ENCODE measurements at places on chromosomes 6 and 20. TPM values are rescaled to one million over a fixed set of nuclear protein-coding genes. Genes with fewer than 3 reads are reported as not detected.

GRCh38 chr6:127090051-127090450 is 28.4 kb upstream of the RSPO3 start:
- DNase-seq: no peak

- no peak for DNase-seq
Observed at GRCh38 chr6:168537540-168537884, 96.5 kb downstream of the SMOC2 start.

GRCh38 chr6:14406614-14407331 is 289.2 kb downstream of the CD83 start:
- no peak for DNase-seq

GRCh38 chr6:16360365-16360764 is 122.0 kb downstream of the GMPR start:
- no peak for DNase-seq

GRCh38 chr6:56683882-56684281 is 41.2 kb upstream of the DST start:
- DNase-seq: no peak

- DNase-seq: peak; percentile 95
Observed at GRCh38 chr20:32743237-32744112, at the start of gene COMMD7. COMMD7 (minus strand) TSS chr20:32743467; CDS start chr20:32743391, 76 bp downstream.

DNA sequence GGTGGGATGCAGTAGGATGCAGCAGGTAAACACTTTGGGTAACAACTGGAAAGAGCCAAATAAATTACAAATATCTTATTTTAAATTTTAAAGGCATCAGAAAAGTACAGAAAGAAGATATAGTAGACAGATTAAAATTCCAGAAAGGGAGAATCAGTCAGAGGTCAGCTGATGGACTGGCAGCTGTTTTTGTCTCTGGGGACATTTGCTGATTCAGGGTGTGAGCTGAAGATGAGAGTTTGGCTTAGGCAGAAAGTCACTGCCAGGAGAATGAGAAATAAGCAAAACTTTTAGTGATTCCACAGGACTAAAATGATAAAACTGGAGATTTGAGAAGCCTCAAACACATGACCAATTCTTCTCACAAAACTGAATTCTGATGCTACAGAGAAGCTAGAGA is 39.5 kb downstream of the AHI1 start:
- no peak for DNase-seq

DNA sequence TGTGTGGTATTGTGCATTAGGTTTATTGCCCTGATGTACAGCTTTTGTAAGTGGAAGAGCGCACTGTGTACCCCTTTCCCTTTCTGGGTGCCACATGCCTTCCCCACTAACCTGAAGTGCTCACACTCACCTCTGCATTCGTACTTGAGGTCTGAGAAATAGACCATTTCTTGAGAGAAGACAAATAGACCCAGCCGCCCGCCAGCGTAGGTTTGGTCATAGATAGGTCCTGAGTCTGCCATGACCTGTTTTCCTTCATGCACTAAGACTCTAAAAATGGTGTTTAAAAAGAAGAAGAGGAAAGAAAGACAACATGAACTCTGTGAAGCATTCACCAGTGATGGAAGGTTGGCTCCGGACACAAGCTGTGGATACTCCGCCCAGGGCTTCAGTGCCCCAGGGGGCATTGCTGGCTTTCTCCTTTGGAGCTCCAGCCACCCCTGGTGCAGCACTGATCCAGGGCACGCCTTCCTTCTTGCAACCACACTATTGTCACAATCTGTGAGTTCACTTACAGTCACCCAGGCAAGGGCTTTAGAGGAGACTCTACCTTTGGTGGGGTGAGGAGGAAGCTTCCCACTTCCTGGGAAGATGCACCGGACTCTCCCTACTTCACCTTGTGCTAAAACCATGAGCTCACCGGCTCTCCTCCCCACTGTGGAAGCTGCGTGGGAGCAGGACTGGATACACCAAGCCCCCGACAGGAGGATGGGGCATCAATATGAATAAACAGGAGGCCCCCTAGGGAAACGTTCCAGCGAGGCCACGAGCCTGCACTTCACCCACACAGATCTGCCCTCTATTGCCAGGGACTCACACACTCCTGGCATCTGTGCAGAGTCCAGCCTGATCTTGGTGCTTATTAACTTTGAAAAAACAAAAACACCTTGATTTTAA is 33.3 kb downstream of the THBS2 start:
- DNase-seq: no peak

GRCh38 chr20:21840991-21841390 is 135.5 kb downstream of the PAX1 start:
- DNase-seq: no peak

TP53TG5 gene
- not detected for total RNA-seq

SPATS1 gene
- 2.2 TPM for total RNA-seq

FOXQ1 gene
- 11.2 TPM for total RNA-seq

HAO1 gene
- total RNA-seq: not detected
